ENCODE measurements at places on chromosomes 1 and 21.

DNA sequence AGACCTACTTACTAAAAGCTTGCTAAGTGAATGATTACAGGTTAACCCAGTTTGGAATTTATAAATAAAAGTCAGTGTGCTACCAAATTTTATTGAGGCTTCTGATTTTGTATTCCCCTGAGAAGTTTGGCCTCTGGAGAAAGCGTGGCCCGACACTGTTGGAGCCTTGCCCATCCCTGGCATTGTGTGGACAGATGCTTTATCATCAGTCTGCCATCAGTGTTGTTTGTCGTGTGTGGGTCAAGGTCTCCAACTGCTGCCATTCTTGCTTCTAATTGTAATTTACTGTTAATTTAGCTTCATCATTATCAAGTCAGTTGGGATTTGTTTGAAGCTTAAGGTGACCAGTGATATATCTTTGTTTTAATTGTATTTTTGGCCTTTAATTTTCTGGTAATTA, 62.0 kb upstream of the LPGAT1 start:
- no peak for DNase-seq

GRCh38 chr1:210400043-210400840, 71.5 kb downstream of the HHAT start:
- peak; percentile 87 for DNase-seq

GRCh38 chr1:47104816-47105215, 32.4 kb upstream of the CYP4A22 start:
- peak; percentile 36 for DNase-seq

- peak; percentile 81 for DNase-seq
These were observed 68.7 kb downstream of the LMX1A start for GRCh38 chr1:165287781-165288180.

GRCh38 chr1:20619999-20620398, 13.3 kb upstream of the PINK1 start:
- no peak for DNase-seq

- no peak for DNase-seq
These were observed 57.8 kb upstream of the USP24 start for GRCh38 chr1:55272994-55273393.

- DNase-seq, result peak; percentile 32
These were observed 50.8 kb upstream of the COL24A1 start for GRCh38 chr1:86207323-86207722.

DNA sequence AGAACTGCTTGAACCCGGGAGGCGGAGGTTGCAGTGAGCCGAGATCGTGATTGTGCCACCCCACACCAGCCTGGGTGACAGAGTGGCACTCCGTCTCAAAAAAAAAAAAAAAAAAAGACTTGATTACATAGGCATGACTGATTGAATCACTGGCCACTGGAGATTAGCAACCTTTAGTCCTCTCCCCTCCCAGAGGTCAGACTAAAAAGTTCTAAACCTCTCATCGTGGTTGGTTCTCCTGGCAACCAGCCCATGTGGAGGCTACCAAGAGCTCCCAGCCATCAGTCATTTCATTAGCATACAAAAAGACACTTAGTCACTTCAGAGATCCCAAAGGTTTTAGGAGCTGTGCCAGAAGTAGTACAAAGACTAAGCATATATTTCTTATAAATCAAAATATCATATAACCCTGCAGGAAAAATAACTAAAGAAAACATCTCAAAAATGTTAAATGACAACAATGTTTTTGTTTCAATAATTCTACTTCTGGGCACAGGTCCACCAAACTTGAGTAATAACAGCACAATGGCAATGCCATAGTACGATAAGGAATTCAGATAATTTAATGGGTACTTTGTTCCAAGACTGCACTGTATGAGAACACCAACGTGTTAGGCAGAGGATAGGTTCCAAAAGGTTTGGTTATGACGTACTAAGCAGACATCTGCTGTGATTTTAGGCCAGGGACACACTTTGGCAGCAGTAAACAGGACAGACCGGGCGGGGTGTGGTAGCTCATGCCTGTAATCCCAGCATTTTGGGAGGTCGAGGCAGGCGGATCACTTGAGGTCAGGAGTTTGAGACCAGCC, 18.1 kb downstream of the USP48 start:
- DNase-seq, result peak; percentile 9

GRCh38 chr1:7233646-7234470, 448.6 kb downstream of the CAMTA1 start:
- no peak for DNase-seq

GRCh38 chr1:2377751-2378440, 13.5 kb downstream of the MORN1 start:
- no peak for DNase-seq

DNA sequence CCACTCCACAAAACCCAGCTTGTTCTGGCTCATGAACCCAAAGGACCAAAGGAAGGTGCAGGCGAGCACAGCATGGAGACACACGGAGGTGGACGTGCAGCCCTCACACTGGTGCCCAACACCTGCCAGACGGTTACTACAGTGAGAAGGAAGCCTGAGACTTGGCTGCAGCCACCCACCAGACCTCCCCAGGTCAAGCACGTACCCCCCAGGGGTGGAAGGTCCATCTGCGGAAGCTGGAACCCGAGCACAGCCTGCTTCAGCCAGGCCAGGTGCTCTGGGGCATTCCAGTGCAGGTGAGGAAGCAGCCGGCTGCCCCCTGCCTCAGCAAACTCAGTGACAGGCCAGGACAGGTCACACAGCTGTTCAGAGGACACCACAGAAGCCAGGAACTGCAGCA, 16.0 kb upstream of the LSS start:
- no peak for DNase-seq

GRCh38 chr1:69492286-69492685, 75.4 kb upstream of the LRRC7 start:
- DNase-seq, result no peak

- DNase-seq, result peak; percentile 12
These were observed 108.4 kb upstream of the ZNHIT6 start for GRCh38 chr1:85816606-85817005.

DNA sequence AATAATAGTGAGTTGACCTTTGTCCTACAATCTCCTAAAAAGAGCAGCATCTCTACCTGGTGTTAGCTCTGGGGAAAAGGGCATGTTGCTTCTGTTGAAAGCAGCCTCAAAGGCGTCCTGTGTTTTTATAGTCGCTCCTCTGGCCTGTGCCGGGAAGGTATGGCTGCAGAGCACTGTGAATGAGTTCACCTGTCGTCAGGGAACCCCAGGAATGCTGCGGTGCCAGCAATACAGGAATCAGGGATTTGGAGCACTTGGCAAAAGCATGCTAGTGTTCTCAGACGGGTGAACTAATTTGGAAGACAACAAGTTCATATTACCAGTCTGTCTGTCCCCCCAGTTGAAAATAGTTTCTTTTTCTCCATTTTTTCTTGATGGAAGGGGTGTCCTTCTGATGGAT, 60.3 kb upstream of the PGD start:
- DNase-seq, result no peak

- peak; percentile 83 for DNase-seq
These were observed 10.9 kb upstream of the C4BPB start for GRCh38 chr1:207077470-207078377.

GRCh38 chr1:12402159-12402673, 172.4 kb downstream of the VPS13D start:
- no peak for DNase-seq

DNA sequence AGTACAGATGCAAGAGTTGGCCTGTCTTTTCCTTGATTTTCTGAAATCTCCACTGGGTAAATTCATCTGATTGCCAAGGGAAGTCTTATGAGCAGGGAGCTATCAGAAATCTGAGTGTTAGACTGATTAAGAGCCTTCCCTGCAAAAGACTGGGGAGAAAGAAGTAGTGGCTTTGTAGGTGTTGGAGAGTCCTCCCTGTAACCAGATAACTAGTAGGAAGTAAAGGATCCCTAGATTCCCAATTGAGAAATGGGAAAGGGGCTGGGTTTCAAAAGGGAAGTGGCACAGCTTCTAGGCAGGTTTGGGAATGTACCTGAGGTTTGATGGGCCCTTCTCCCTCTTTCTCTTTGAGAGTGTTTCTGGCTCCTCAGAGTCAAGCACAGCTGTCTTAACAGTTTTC, 2.1 kb downstream of the TLCD4 start:
- DNase-seq, result no peak

DNA sequence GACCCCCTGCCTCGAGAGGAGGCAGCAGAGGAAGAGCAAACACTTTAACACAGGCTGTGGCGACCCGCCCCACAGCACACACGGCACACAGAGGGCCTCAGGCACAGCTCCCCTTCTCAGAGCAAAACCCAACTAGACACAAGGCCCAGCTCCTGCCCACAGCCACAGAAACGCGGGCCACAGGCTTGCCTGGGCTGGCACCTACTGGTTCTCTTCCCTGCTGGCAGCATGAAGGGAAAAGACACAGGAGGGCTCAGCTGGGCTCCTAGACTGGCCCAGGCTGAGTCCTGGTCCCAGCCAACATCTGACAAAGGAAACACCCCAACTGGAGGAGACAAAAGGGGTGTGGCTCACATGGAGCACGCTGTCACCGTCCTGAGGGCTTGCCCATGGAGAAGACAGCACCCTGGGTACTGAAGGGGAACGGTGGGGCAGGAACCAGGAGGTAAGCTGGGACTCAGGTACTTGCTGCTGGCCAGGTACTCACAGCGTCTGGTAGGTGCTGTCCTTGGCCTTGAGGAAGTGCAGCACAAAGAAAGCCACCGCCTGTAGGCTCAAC, 3.5 kb downstream of the CD164L2 start:
- no peak for DNase-seq

DNA sequence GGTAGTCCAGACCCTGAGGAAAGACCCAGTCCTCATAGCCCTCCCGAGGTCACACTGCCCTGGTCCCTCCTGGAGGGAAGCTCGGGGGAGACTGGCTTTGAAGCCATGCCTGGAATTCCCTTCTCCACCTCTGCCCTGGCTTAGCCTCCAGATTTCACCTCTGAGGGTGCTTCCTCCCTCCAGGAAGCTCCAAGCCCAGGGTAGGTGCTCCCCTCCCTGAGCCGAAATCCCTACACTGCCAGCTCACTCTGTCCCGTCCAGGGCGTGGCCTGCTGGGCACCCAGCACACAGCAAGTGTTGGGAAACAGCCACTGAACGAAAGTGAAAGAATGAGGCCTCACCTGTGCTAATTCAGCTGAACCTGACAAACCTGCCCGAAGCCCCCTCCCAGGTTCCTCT, 6.0 kb upstream of the TNFRSF25 start:
- DNase-seq, result no peak

GRCh38 chr1:21396516-21396915, 43.4 kb upstream of the NBPF3 start:
- DNase-seq, result no peak

DNA sequence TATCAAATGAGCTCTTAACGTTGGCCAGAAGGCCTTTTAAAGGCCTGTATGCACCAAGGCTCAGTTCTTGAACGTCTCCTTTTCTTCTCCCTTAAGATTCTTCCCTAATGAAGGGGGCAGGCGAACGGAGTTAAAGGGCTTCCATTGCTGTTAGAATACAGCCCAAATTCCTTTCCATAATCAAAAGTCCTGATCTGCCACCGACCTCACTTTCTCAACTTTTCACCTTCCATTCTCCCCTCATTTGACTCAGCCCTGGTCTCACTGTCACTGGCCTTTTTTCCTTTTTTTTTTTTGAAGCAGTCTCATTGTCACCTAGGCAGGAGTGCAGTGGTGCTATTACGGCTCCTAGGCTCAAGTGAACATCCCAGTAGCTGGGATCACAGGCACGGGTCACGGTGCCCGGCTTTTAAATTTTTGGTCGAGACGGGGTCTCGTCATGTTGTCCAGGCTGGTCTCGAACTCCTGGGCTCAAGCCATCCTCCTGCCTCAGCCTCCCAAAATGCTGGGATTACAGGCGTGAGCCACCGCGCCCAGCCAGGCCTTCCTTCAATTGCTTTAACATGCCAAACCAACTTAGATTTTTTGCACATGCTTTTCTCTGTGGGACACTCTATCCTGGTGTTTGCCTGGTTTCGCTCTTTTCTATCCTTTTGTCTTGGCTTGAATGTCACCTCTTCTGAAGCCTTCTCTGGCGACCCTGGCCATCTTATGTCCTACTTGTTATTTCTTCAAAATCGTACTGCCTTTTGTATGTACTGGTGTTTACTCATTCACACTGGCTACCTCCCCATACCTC, 612 bp upstream of the CMPK1 start:
- peak; percentile 63 for DNase-seq

GRCh38 chr1:94013367-94013878, 104.2 kb upstream of the GCLM start:
- no peak for DNase-seq

DNA sequence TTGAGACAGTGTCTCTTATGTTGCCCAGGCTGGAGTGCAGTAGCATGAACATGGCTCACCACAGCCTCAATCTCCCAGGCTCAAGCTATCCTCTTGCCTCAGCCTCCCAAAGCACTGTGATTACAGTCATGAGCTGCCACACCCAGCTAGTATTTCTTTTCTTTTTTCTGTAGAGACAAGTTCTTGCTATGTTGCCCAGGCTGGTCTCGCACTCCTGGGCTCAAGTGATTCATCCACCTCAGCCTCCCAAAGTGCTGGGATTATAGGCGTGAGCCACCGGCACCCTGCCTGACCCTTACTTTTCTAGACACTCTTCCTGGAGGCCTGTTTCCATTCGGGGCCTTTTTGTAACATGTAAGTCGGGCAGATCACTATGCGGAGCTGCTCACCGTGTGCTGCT, 30.1 kb upstream of the SRP9 start:
- no peak for DNase-seq

- DNase-seq, result no peak
These were observed 71.3 kb upstream of the LRRN2 start for GRCh38 chr1:204756811-204757210.

DNA sequence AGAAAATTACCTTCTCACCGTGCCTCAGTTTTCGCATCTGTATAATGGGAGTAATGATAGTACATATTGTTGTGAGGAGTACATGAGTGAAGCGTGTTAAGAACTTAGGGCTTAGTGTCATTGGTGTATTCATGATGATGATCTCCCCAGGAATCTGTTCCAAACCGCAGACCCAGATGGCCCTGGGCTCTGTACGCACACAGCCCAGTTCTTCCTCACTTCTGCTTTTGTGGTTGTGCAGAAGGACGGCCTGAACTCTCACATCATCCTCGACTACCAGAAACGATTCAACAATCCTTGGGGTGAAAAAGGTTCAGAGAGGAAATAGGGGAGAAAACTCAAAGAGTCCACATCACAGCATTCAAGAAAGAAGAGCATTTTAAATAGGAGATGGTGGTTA, 323.0 kb downstream of the CAMTA1 start:
- DNase-seq, result no peak

DNA sequence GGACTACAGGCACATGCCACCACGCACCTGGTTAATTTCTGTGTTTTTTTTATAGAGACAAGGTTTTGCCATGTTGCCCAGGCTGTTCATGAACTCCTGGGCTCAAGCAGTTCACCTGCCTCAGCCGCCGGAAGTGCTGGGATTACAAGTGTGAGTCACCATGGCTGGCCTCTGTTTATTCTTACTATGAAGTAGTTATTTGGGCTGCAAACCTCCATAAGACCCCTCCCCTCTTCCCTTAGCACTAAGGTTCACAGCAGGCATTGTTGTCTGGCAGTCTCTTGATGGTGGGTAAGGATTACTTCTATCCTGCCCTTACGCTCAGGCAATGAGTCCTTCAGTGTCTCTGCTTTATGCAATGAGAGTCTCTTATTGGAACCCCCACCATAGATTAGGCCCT, 51.8 kb downstream of the ANGPTL1 start:
- DNase-seq, result peak; percentile 91
